ENCODE measurements at places on chromosomes 3 and 15. TPM values are rescaled to one million over a fixed set of nuclear protein-coding genes. Genes with fewer than 3 reads are reported as not detected.

The LRRIQ4 gene
- total RNA-seq = not detected

The IQGAP1 gene
- total RNA-seq = 287 TPM

The SEMA3G gene
- 0.20 TPM for total RNA-seq

The CISH gene
- total RNA-seq = 1.1 TPM

The LRRC31 gene
- total RNA-seq = not detected

The WDR93 gene
- not detected for total RNA-seq

The RCN2 gene
- 47.3 TPM for total RNA-seq

The SERPINI1 gene
- total RNA-seq = 0.78 TPM

The MESP2 gene
- 1.1 TPM for total RNA-seq

The NSMCE3 gene
- total RNA-seq = 5.9 TPM

The FAM98B gene
- 8.0 TPM for total RNA-seq

The P2RY1 gene
- 0.39 TPM for total RNA-seq

The MYO5C gene
- total RNA-seq = 0.20 TPM
